Bladder microvascular endothelial cell (primary cell): ENCODE measurements at places on chromosomes 5 and 9. TPM values are rescaled to one million over a fixed set of nuclear protein-coding genes. Genes with fewer than 3 reads are reported as not detected.

Gene RANBP17
- total RNA-seq, result 5.5 and 16.5 TPM in 2 replicates

Gene CDX1
- total RNA-seq, result not detected in 2 replicates

Gene KIF4B
- 0.16 and 0.38 TPM in 2 replicates for total RNA-seq

Gene C9orf85
- total RNA-seq, result 8.9 and 12.6 TPM in 2 replicates

Gene SERINC5
- total RNA-seq, result 5.8 and 16.2 TPM in 2 replicates

Gene BASP1
- total RNA-seq, result 5.7 and 12.5 TPM in 2 replicates

Gene RASGRF2
- 31.1 and 39.3 TPM in 2 replicates for total RNA-seq

Gene AIF1L
- total RNA-seq, result 17.4 and 44.0 TPM in 2 replicates

Gene QRFP
- not detected in 2 replicates for total RNA-seq

Gene PDE6A
- total RNA-seq, result 0.06 TPM in 1 of 2 replicates, not detected in the other

Gene SH3TC2
- total RNA-seq, result 8.6 and 16.4 TPM in 2 replicates

Gene CHSY3
- total RNA-seq, result 2.6 and 6.5 TPM in 2 replicates

Gene C1QTNF2
- 0.31 TPM in 1 of 2 replicates, not detected in the other for total RNA-seq

Gene FAM81B
- total RNA-seq, result not detected in 2 replicates

Gene SLC4A9
- total RNA-seq, result under 0.01 and 0.19 TPM in 2 replicates

Gene FPGS
- total RNA-seq, result 66.7 and 94.3 TPM in 2 replicates

Gene IFNA8
- total RNA-seq, result not detected in 2 replicates

Gene STPG3
- not detected in 2 replicates for total RNA-seq

Gene KLF9
- total RNA-seq, result 26.4 TPM in 2 replicates

Gene CDC42SE2
- 30.6 and 47.2 TPM in 2 replicates for total RNA-seq

Gene RNF224
- total RNA-seq, result not detected in 2 replicates

Gene FBN2
- total RNA-seq, result 5.7 and 155 TPM in 2 replicates

Gene INSL6
- total RNA-seq, result 0.13 TPM in 1 of 2 replicates, not detected in the other

Gene TICAM2
- 0.63 and 0.65 TPM in 2 replicates for total RNA-seq

Gene GKAP1
- 1.3 and 1.9 TPM in 2 replicates for total RNA-seq

Gene PCDHA10
- total RNA-seq, result under 0.01 and 0.13 TPM in 2 replicates

Gene NME5
- total RNA-seq, result 0.65 and 1.7 TPM in 2 replicates

Gene SLC23A1
- total RNA-seq, result not detected in 2 replicates

Gene FAXDC2
- 2.8 and 15.9 TPM in 2 replicates for total RNA-seq

Gene GRXCR2
- total RNA-seq, result not detected in 2 replicates

Gene ARID3C
- total RNA-seq, result 0.16 TPM in 1 of 2 replicates, not detected in the other

Gene RPS14
- total RNA-seq, result 1,844 and 3,563 TPM in 2 replicates

Gene ALDH1A1
- total RNA-seq, result 109 and 3,182 TPM in 2 replicates

Gene MARCOL
- total RNA-seq, result not detected in 2 replicates

Gene KCNN2
- total RNA-seq, result 2.4 and 6.3 TPM in 2 replicates
